ENCODE measurements at places on chromosomes 1 and 21.

- no peak for DNase-seq
Observed at GRCh38 chr1:47434051-47434842, 3.6 kb upstream of the FOXD2 start.

- DNase-seq: no peak
Observed at GRCh38 chr1:58496042-58496441, 50.5 kb downstream of the OMA1 start.

DNA sequence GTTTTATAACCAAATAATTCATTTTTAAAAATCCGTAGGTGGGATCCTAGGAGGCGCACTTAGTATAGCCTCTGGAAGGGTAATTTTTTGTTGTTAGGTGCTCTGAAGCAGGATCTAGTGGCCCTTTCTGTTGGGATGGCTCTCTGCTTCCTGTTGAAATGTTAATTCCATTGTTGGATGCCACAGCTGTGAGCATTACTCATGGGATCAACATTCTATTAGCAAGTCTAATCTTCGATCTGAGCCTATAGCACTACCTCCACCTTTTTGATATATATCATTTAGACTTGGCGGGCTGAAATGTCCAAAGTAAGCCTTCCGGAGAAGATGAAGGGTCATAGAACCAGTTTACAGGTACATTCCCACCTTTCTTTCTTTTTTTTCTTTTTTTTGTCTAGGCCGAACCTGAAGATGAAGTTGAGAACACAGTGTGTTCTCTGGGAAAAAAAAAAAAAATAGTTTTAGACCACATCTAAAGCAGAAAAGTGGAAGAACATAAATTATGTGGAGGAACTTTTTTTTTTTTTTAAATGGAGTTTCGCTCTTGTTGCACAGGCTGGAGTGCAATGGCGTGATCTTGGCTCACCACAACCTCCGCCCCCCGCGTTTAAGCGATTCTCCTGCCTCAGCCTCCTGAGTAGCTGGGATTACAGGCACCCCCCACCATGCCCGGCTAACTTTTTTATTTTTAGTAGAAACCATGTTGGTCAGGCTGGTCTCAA is 1.4 kb downstream of the CXADR start:
- DNase-seq: peak; percentile 46

DNA sequence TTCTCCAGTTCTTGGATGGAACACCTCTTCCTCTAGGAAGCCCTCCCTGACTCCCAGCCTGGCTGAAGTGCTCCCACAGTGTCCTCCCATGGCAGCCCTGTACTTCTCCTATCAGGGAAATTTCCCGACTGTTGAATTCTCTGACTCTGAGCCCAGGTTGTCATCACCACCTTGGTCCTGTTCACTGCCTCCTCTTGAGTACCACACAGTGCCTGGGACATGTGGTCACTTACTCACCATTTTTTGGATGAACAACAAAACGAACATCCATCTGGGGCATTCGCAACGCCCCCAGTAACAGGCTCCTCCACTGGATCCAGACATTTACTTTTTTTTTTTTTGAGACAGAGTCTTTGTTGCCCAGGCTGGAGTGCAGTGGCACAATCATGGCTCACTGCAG is 37.4 kb downstream of the CHD5 start:
- DNase-seq: no peak

DNA sequence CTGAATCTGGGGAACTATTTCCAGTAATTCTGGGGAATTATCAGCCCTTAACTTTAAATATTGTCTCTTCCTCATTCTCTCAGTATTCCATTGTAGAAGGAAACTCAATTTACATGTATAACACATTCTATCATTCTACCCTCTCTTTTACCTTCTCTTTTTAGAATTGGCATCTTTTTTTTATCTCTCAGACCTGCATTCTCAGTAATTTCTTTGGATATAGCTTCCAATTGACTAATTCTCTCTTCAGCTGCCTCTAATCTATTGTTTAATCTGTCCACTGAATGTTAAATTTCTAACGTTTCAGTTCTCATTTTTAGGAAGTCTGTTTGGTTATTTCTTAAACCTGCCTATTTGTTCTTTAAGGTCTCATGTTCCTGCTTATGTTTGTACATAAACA is 33.0 kb downstream of the MAB21L3 start:
- no peak for DNase-seq

GRCh38 chr1:11157867-11158266 is 31.3 kb upstream of the ANGPTL7 start:
- no peak for DNase-seq

GRCh38 chr1:84998642-84999280 is 1.8 kb upstream of the MCOLN2 start:
- no peak for DNase-seq

GRCh38 chr1:165330483-165330882 is 26.0 kb downstream of the LMX1A start:
- DNase-seq: no peak

- DNase-seq: no peak
Observed at GRCh38 chr1:238241607-238242006, 350.9 kb upstream of the ZP4 start.

GRCh38 chr1:178232949-178233348 is 139.0 kb downstream of the RASAL2 start:
- no peak for DNase-seq

DNA sequence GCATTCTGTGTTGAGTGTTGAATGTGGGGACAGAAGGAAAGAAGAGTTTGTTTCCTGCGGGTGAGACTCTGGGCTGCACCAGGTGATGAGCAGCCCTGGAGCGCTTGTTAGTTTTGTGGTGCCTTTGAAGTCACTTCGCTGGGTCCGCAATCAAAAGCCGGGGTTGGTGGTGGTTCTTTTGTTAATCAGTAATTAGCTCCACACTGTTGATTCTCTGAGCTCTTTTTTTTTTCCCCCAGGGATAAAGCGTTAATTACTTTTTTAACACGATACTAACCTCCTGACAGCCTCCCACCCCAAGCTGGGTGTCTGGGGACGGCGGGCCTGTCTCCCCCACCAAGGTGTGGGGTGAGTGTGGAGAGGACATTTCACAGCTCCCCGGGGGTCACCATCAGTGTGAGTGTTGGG is 56.6 kb downstream of the AGPAT3 start:
- DNase-seq: no peak

GRCh38 chr1:234244482-234244881 is 128.8 kb upstream of the COA6 start:
- no peak for DNase-seq

- DNase-seq: peak; percentile 90
Observed at GRCh38 chr1:112715264-112716053, at the start of gene PPM1J. PPM1J (minus strand) TSS chr1:112715332; CDS start chr1:112715301, 31 bp downstream.

DNA sequence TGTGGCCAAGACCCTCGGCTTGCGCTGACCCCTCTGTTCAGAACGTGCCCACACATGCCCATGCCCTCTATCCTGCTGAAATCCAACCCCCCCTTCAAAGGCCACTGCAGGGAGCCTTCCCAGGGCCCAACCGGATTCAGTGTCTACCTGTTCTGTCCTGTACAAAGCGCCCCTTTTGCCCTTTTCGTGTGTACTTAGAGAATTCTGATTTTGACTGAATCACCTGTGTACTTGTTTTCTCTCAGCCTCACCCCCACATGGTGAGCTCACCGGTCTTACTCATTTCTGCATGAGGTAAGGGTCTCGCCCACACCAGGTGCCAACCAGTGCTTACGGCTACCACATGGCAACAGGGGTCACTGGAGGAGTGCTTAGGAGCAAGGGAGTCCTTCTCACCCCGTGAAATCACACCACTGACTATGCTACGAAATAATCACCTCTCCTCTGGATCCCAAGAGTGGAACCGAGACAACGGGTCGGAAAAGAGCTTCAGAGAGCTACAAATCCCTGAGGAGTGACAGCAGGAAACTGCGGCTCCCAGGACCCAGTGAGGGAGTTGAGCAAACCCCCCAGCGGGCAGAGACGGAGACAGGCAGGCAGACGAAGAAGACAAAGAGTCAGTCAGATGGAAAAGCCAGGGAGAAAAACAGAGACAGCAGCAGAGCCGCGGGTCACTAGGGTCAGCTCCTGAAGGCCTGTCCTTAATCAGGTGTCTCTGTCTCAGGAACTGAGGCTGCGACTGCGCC is 2.1 kb upstream of the S100A2 start:
- DNase-seq: peak; percentile 28

DNA sequence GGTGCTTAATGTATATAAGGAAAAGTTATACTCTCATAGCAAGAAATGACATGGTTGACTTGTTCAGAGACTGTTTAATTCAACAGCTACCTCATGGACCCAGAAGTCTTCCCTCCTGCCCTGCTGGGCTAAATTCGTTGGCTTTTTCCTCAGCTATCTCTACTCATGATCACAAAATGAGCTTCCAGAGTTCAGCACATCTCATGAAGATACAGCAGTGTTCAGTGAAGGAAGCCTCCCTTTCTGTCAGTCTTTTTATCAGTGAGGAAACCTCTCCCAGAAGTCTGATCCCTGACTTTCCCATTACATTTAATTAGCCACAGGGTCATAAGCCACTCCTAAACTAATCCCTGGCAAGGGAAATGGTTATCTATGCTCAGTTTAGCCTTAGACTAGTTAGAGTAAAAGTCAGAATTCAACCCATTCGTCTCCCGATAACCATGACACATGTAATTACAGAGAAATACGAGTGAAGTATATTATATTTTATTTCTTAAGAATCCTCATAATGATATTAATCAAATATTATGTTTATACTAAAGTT is 97.5 kb downstream of the DENND1B start:
- no peak for DNase-seq

- no peak for DNase-seq
Observed at GRCh38 chr1:211653959-211654496, 21.4 kb downstream of the NEK2 start.

- no peak for DNase-seq
Observed at GRCh38 chr1:36582066-36582755, 99.5 kb upstream of the CSF3R start.

DNA sequence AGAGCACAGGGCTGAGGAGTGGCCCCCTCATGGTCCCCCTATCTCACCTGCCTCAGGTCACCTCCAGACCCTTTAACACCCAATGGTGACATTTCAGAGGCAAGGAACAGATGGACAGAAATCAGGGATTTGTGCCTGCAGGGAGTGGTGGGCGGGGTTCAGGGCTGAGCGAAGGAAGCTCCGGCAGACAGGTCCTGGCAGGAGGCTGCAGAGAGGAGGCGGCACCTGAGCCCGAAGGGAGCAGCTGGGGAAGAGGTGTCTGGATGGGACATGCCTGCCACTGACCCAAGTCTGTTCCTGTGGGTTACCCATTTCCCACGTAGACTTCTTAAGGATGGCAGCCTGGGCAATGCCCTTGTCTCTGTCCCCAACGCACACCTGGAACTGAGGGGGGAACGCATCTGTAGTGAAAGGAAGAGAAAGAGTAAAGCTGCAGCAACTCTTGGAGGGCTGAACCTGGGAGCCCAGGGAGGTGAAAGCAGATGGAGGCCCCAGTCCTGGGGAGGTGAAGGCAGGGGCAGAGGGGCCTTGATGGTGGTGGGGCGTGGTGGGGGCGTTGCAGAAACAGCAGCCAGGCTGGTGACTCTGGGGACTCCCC is 61.6 kb upstream of the ADARB1 start:
- DNase-seq: no peak

DNA sequence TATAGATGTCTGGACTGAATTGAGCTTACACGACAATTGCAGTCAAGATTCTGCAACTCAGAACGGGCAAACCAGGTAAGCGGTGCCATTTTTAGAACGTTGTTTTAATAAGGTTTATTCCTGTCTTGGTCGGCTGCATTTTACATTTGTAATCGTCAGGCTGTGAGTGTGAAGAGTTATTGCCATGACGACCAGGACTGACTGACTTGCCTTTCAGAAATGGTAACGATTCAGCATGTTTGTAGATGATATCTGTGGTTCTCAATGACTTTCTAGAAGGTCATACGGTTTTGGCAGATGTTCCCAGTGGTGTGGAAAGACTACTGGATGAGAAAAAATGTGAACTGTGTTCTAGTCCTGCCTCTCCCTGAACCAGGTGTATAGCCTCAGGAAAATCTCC is 271.3 kb upstream of the B3GALT2 start:
- DNase-seq: peak; percentile 64

- no peak for DNase-seq
Observed at GRCh38 chr1:160148121-160148520, 3.3 kb upstream of the ATP1A4 start.

- DNase-seq: peak; percentile 78
Observed at GRCh38 chr1:214328770-214329469, 48.0 kb downstream of the SMYD2 start.

DNA sequence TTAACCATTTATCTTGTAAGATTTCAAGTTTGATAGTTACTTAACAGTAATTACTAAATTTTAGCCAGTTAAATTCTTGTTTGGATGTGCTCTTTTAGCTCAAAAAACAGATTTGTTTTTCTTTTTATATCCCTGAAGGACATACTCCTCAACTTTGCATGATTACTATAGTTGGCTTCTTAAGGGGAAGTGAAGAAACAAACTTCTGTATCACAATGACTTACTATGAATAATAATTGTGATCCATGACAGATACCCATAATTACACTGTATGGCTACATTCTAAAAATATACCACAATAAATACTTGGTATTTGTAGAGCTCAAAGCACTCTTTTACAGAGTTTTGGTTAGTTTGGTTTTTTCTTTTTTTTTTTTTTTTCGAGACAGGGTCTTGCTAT is 55.8 kb downstream of the IARS2 start:
- no peak for DNase-seq

DNA sequence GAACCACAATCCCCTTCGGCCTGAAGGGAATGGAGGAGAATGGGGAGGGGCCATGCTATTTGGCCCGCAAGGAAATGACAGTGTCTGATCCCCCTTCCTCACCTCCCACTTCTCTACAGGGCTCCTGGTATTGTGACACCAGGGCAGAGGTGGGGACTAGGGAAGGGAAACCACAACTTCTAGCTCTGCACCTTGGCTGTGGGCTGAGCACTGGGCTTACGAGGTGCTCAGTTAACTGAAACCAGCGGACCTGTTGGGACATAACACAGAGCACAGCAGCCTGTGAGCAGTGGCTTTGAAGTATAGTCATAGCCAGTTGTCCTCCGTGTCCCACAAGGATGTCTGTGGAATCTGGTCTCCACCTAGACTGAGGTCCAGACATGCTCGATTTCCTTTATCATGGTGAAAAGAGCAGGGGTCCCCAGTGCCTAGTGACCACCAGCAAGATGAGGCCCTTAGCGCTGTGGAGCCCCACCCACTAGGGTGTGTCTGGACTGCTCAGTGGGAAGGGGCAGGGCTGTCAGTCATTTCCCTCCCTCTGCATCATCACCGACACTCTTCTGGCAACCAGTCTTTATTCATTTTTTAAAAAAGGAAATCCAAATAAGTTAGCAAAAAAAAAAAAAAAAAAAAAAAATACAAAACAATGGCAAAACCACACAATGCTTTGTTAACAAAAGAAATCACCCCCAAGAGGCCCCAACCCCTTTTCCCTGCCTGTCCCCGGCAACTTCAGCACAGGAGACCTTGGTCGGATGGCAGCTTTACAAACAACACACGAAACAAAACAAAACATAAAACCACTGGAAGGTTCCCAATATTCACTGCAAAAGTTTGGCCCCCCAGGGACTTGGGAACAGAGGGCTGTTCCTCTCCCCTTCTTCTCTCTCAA is 3.0 kb downstream of the MYOG start:
- DNase-seq: no peak
